Stimulated activated CD8-positive, alpha-beta memory T cell treated with anti-CD3 and anti-CD28 coated beads, Interleukin-4, amount 100 ng/mL, for 4 hours (primary cell): ENCODE measurements at places on chromosomes 6 and 20.

GRCh38 chr6:27748661-27749060, 163.5 kb downstream of the OR2B2 start:
- no peak for DNase-seq

DNA sequence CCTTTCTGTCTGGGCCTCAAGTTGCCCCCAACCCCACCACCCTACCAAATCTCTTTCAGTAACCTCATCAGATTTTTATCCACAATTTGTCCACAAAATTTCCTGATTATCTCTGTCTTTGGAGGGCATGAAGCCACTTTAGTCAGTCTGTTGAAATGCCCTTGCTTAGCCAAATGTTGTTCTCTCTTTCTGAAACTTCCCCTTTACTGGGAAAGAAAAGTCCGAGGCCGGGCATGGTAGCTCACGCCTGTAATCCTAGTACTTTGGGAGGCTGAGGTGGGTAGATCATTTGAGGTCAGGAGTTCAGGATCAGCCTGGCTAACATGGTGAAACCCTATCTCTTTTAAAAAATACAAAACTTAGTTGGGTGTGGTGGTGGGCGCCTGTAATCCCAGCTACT, 33.8 kb downstream of the TOMM6 start:
- DNase-seq: no peak

DNA sequence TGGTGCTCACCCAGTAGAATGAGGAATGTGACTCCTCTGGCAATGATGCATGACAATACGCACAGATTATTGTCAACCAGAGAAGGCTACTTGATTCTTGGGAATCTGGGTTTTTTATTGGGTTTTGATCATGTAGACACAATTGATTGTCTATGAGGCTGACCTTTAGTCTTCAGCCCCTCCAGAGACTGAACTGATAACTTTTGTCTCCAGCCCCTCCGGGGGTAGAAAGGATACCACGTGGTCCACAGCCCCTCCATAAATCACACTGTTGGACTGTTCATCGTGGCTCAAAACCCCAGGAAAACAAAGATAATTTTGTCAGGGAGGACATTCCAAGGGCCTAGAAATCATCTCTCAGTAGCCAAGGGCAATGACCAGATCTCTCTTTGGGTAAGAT, 57.5 kb upstream of the ADGRF5 start:
- DNase-seq: no peak

- no peak for DNase-seq
These were observed 102.2 kb downstream of the DCDC2 start for GRCh38 chr6:24255676-24256075.

GRCh38 chr6:38673397-38674165, 29.4 kb downstream of the GLO1 start:
- no peak for DNase-seq

- no peak for DNase-seq
These were observed 762 bp downstream of the ZC3H12D start for GRCh38 chr6:149483849-149484655.

DNA sequence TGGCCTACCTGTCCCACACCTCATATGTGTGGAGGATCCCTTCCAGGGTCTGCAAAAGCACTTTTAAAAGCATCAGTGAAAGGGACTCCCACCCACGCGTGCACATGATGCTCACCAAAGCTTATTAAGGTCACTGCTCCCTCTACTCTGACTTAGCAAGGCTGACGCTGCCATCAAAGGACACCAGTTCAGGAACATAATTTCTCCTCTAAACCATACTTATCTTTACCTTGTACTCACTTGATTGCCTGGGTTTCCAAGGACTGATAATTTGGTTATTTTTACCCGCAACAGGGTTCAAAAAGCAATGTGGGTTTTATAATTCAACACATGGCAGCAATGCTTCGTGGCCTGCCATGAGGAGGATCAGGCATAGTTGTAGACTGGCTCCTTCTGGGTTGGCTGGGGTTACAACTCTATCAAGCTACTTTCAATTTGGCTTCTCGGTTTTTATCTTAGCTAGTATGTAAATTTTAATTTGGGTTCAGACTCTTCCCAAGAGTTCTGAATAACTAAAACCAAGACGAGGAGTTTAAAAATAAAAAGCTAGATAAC, 52.2 kb upstream of the EMILIN3 start:
- no peak for DNase-seq

- no peak for DNase-seq
These were observed 48.2 kb downstream of the SIRPA start for GRCh38 chr20:1943275-1944002.

- no peak for DNase-seq
These were observed 24.5 kb downstream of the FAM110A start for GRCh38 chr20:858011-858410.

- no peak for DNase-seq
These were observed 21.6 kb upstream of the FBXO30 start for GRCh38 chr6:145836170-145836569.

DNA sequence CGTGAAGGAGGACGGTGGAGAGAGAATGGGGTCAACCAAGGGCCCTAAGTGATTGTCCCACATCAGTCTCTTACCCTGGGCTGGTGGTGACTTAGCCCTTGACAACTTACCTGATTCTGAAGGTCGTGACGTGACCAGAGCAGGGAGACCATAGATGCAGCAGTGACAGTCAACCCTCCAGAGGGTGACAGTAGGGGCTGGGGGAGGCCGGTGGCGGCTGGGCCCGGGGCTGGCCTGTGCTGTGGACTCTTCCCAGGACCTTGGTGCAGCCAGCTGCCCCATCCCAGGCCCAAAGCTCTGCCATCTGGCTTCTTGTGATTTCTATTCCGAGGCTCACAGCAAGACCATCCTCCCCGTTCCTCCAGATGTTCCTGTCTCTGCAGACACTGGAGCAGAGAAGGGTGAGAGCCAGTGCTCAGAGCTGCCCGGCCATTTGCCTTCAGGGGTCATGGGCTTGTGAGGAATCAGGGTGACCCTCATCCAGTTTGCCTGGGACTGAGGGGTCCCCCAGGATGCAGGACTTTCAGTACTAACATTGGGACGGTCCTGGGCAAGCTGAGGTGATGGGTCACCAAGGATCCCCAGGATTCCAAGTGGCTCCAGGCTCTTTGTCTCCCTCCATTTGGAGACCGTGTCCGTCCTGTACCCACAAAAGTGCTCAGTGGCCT, 36.0 kb downstream of the SUMO4 start:
- no peak for DNase-seq

GRCh38 chr6:35082733-35083403, 58.3 kb downstream of the TCP11 start:
- DNase-seq: no peak

DNA sequence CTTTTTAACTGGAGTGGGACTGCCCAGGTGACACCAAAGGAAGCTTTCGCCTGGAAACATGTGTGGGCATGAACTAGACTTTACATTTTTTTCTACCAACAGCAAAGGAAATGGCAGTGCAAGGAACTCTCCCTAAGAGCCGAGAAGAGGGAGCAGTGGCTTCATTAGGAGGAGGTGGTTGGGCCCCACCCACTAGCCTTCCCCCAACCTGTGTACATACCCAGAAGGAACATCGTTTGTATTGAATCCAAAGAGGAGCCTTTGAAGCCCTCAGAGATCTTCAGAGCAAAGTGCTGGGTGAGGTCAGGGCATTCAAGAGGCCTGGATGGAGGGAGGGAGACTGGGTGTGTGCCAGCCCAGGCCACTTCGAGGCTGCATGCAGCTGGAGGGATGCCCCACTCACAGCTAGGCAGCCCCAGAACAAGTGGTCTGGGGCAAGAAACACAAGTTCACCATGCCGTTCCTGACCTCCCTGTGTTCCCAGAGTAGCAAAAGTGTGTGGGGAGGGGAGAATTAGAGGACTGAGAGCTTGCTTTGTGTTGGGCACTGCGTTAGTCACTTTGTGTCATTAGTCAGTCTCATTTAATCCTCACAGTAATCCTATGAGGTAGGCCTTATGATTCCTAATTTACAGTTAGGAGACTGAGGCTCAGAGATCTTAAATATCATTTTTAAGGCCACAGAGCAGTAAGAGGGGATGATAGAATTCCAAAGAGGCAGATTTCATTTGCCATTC, 191.6 kb upstream of the SUPT3H start:
- DNase-seq: no peak

GRCh38 chr20:32841632-32842031, 17.1 kb upstream of the EFCAB8 start:
- no peak for DNase-seq

DNA sequence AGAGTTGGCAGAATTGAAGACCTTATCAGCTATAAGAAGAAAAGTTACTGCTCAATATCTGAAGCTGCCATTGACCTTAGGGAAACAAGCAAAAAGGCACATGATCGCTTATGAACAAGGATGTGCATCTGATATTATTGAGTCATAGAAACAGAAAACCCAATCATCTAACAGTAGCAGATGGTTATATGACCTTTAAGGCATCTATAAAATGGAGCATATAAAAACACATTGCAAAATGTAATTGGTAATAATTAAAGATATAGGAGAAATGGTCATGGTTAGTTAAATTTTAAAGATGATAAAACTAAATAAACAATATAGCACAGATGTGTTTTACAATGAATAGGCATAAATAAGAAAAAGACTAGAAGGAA, 260.1 kb upstream of the TAB2 start:
- no peak for DNase-seq

- DNase-seq: no peak
These were observed 1.9 kb downstream of the PNRC1 start for GRCh38 chr6:89082486-89082891.

DNA sequence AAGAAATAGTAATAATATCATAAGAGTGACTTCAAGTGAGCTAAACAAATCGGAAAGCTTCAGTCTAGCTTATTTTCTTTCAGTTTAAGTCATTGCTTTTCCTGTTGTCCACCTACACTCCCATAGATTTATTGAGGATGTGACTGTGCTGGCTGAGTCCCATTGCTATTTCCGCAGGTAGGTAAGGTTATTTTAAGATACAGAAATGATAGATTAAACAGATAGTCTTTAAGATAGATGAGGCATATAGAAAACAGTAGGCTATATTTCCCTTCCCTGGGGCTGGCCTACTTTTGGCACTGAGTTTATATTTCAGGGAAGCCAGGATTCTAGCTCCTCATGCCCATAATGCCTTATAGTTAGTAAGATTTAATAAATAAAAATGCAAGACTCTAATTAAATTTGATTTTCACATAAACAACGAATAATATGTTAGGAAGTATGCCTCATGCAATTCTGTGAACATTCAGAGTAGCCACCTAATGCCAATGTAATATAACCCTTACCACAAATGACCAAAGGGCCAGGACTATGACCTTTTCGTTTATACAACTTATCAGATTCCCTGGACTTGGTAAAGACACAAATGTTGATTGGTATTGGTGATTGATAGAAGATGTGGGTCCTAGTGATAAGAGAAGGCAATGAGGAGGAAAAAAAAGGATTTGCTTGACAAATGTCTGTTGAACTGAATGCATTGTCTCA, 1079.3 kb downstream of the EPHA7 start:
- no peak for DNase-seq

DNA sequence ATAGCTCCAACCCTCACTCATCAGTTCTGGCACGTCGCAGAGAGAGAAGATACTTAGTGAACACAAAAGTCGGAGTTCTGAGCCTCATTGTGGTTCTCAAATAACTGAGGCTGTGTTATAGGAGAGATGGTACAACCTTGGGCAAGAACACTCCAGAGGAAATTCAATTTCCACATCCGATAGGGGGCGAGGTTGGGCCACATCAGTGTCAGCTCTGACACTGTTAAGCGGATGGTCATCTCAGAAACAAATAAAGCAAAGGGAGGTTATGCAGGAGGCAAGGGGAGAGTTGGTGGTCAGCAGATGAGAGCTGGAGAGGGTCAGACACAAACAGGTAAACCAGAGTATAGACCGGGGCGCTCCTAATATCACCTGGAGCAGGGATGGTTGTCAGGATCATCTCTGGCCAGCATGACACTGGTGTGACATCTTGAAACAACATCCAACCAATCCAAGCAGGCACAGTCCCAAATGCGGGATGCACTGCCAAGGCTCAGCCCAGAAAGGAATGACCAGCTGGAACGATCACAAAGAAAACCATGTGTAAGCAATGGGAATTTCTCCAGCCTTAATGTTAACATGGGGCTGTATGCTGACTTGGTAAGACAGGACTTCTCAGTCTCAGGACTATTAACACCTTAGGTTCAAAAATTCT, 331.8 kb downstream of the HACE1 start:
- DNase-seq: no peak

DNA sequence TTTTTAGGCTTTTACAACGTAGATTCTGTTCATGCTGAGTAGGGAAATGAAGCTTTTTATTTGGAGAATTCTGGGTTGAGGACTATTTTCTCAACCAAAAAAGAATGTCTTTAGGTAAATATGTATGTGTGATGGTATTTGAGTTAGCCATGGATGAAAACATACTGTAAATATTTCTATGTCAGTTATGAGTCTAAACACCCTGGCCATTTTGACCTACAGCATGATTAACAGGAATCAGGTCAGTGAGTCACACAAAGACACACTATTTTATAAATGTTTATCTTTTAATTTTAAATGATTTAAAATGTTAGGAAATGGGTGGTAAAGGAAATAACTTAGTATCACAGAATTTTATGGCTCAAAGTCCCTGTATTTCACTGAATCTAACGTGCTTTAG, 851.7 kb upstream of the MAP3K7 start:
- DNase-seq: no peak

- no peak for DNase-seq
These were observed 39.8 kb upstream of the CDH22 start for GRCh38 chr20:46347841-46348803.

GRCh38 chr20:62832212-62832922, 15.5 kb downstream of the COL9A3 start:
- DNase-seq: no peak

GRCh38 chr6:27865850-27866356, 46.3 kb downstream of the OR2B2 start:
- no peak for DNase-seq

DNA sequence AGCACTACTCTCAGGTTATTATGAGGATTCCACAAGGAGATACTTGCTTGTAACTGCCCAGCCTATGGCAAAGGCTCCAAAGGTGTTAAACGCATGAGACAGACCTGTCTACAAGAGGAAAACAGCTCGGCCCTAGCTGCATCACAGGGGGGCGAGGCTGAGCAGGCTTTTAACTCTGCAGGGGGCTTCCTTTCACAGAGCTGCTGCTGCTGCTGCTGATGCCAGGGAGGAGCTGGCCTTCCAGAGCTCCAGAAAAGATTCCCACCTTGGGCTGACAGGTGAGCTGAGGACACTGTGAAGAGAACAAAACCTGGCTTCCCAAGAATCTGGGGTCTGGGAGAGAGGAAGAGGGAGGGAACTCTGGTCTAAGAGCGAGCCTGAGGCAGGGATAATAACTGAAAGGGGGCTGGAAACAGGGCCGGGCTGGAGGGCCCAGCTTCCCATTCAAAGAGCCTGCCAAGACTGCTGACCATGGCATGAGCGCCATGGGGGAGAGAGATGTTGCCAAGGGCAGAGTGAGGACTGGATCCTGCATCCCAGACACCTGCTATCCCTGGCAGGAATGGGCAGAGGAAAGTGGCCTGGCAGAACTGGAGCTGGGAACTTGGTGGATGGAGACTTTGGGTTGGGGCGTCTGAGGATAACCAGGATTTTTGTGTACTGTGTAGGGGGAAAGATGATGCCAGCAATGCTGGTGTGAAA, 211.1 kb upstream of the LRFN2 start:
- DNase-seq: no peak

DNA sequence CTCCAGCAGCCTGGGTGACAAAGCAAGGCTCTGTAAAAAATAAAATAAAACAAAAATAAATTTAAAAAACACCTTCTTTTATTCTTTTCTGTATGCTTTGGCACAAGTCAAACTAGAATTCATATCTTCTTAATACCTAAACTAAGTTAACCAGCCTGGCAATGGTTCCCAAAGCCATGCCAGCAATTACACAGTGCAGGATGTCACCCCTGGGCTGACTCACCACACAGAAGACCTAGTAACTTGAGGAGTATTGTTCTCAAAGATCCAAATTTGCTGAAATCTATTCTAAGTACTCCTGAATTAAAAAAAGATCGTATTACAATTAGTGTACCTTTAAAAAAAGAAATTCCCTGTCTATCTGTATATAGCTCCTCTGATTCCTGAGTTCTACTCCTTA, 162.7 kb upstream of the SGK1 start:
- DNase-seq: no peak
